ENCODE measurements at places on chromosomes 6 and 20. TPM values are rescaled to one million over a fixed set of nuclear protein-coding genes. Genes with fewer than 3 reads are reported as not detected.
A peak's percentile ranks its signal among the peaks of the same experiment; 100 is the strongest.

Gene UBR2
- 15.7 TPM for total RNA-seq

Gene GINM1
- 19.2 TPM for total RNA-seq

Gene GPLD1
- 3.9 TPM for total RNA-seq

- H3K27ac ChIP-seq: no peak overlapping the region
- no peak for DNase-seq
- no peaks in the 10 kb centered on the region for H3K36me3 ChIP-seq
- no peak overlapping the region for H3K4me3 ChIP-seq
- no peaks in the 10 kb centered on the region for H3K4me1 ChIP-seq
Measured at GRCh38 chr20:44336086-44336485, 757 bp upstream of the R3HDML start.

- no peaks in the 10 kb centered on the region for H3K27me3 ChIP-seq
- no peak overlapping the region for H3K4me3 ChIP-seq
- H3K36me3 ChIP-seq: no peaks in the 10 kb centered on the region
Measured at GRCh38 chr6:157137501-157137900, 185.8 kb downstream of the TMEM242 start.

DNA sequence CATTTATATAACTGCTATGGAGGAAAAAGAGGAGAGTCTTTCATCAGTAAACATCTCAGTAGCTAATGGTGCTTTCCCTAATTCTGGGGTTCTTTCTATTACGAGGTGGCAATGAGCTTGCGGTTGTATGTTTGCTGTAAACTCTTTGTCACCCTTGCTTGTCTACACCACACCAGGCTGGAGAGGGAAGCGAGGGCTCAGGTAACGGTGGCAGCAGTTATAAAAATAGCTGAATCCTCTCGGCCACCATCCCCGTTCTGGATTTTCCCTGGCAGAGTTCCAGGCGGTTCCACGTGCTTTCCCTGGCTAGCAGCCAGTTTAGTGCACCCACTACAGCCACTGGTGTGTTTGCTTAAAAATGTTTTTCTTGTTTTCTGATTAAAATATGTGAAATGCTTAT, 39.0 kb downstream of the MAS1 start:
- no peaks in the 10 kb centered on the region for H3K36me3 ChIP-seq
- H3K27me3 ChIP-seq: no peaks in the 10 kb centered on the region
- H3K27ac ChIP-seq: no peak overlapping the region

- H3K4me3 ChIP-seq: no peak overlapping the region
- peaks cover 18% of the 10 kb centered on the region for H3K36me3 ChIP-seq
- H3K27me3 ChIP-seq: no peaks in the 10 kb centered on the region
- DNase-seq: no peak
- H3K27ac ChIP-seq: no peak overlapping the region
- H3K4me1 ChIP-seq: peaks cover 58% of the 10 kb centered on the region
Measured at GRCh38 chr6:160039441-160039840, 70.6 kb downstream of the IGF2R start.

DNA sequence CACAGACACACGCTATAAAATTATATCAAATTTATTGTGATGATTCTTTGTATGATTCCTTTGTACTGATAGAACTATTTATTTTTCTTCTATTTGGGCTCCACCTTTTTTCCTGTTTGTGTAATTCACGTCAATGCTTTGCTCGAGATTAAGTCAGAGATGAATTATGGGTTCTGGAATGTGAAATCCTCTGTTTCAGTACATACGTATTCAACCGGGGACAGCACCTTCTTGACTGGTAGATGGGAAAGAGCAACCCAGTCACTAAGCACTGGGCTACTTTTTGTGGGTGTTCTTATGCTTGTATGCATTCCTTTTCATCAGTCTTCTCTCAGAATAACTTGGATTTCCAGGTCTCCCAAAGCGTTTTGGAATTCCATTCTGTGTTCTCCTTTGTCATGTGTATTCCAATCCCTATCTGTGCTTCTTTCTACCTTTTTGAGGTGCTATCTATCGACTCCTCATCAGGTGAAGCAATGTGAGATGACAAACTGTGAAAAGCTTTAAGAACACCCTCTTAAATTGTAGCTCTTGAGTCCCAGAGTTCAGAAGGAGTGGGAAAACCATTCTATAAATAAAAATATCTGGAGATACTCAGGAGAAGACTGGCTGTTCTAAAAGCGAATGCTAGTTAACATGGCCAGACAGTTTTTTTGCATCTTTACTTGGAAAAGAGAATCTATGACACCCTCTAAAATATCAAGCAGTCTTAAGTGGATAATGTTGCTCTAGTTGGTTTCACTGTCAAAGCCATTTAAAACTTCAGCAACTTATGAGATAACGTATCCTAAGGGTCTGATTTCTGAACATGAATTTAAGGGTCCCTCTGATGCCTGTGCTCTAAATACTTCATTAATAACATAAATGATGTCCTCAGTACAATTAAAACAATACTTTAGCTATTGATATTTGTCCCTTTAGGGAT, 197.7 kb upstream of the PREP start:
- H3K4me1 ChIP-seq: peaks cover 38% of the 10 kb centered on the region
- no peak overlapping the region for H3K4me3 ChIP-seq
- no peaks in the 10 kb centered on the region for H3K27me3 ChIP-seq
- peak overlapping the region; percentile 86 for H3K27ac ChIP-seq
- peak; percentile 44 for DNase-seq

DNA sequence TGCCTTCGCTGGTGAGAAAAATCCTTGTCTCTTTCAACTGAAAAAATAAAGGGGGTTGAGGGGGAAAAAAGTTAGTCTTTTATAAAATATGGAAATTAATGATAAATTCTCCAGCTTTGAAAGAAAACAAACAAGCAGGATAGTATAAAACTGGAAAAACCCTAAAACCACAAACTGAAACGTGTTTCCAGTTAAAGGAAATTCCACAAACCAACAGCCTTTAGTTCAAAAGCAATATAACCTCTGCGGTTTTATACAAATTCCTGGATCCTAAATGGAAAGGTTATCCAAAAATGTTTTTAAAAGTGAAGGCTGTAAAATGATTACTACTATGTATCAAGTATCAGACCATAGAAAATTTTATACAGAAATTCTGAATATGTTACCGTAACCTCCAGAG, 55.6 kb downstream of the BMP5 start:
- no peak for DNase-seq
- no peak overlapping the region for H3K4me3 ChIP-seq
- no peaks in the 10 kb centered on the region for H3K4me1 ChIP-seq
- no peak overlapping the region for H3K27ac ChIP-seq
- H3K36me3 ChIP-seq: no peaks in the 10 kb centered on the region
- H3K27me3 ChIP-seq: no peaks in the 10 kb centered on the region

Data from PC-3 (cell line).